ENCODE measurements at places on chromosomes 7 and 10. TPM values are rescaled to one million over a fixed set of nuclear protein-coding genes. Genes with fewer than 3 reads are reported as not detected.

DNA sequence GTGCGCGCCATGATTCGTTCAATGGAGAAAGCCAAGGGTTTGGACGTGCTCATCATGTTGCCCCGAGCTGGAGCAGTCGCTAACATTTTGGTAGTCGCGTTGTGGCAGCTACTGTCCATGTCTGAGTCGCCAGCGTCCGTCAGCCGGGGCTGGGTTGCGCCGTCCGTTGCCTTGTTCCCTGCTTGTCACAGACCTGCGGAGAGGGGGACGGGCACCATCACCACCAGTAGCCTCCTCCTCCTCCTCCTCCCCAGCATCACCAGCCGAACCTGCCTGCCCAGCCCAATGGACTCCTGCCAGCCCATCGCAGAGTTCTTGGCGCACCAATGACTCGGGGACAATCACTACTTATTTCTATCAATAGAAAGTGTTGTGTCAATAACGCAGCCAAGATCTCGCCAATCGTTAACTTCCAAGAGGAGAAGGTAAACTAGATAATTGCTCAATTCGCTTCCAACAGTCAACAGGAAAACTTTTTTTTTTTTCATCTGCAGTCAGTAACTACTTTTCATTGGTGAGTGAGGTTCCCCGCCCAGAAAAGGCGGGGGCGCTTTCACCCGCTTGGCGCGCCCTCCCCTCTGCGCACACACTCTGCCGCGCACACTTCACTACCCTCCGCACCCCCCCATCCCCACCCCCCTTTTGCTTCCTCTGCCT lies at the start of gene FEZF1:
FEZF1 (minus strand) TSS at position 432 of the 657 bp plus-strand sequence; CDS start at position 119, 313 bp downstream.
- H3K27me3 ChIP-seq = peaks cover 100% of the 10 kb centered on the region
- H3K36me3 ChIP-seq = no peaks in the 10 kb centered on the region
- peaks cover 7% of the 10 kb centered on the region for H3K4me1 ChIP-seq

CRPPA gene
- 1.9 TPM for total RNA-seq

DNA sequence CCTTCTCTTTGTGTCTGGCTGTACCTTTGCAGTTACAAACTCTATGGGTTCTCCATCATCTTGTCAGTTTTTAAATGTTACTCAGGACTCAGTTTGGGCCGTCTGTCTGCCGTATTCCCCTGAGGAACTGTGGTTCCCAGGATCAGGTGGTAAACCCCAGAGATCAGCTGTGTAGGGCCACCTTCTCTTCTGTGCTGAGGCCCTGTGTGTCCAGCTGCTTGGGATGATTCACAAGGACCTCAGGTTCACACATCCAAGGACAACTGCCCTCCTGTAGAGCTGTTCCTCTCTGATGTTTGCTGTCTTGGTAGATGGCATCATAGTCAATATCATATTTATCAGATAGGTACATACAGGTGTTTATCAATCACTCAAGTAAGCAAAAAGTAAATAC lies 24.5 kb downstream of the CUL1 start:
- H3K27ac ChIP-seq = no peak overlapping the region
- no peaks in the 10 kb centered on the region for H3K27me3 ChIP-seq
- no peak overlapping the region for H3K4me3 ChIP-seq

- no peak for DNase-seq
- H3K4me1 ChIP-seq = no peaks in the 10 kb centered on the region
- H3K4me3 ChIP-seq = no peak overlapping the region
- H3K36me3 ChIP-seq = no peaks in the 10 kb centered on the region
- H3K27ac ChIP-seq = peak overlapping the region; percentile 13
- no peaks in the 10 kb centered on the region for H3K27me3 ChIP-seq
These were observed 67.6 kb downstream of the TACC2 start for GRCh38 chr10:122056431-122057094.

DNA sequence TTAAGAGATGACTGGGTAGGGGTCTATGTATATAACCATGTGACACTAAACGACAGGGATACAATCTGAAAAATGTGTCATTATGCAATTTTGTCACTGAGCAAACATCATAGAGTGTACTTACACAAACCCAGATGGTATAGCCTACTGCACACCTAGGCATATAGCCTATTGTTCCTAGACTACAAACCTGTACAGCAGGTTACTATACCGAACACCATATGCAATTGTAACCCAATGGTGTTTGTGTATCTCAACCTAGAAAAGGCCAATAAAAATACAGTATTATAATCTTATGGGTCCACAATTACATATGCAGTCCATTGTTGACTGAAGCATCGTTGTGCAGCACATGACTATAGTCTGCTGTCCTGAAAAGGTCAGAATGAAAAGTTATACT lies 22.9 kb downstream of the STRIP2 start:
- H3K4me3 ChIP-seq = no peak overlapping the region
- no peak overlapping the region for H3K27ac ChIP-seq
- DNase-seq = no peak
- H3K27me3 ChIP-seq = no peaks in the 10 kb centered on the region

GRCh38 chr10:8159341-8160165 lies 105.1 kb downstream of the GATA3 start:
- DNase-seq = no peak
- H3K4me3 ChIP-seq = no peak overlapping the region

DNA sequence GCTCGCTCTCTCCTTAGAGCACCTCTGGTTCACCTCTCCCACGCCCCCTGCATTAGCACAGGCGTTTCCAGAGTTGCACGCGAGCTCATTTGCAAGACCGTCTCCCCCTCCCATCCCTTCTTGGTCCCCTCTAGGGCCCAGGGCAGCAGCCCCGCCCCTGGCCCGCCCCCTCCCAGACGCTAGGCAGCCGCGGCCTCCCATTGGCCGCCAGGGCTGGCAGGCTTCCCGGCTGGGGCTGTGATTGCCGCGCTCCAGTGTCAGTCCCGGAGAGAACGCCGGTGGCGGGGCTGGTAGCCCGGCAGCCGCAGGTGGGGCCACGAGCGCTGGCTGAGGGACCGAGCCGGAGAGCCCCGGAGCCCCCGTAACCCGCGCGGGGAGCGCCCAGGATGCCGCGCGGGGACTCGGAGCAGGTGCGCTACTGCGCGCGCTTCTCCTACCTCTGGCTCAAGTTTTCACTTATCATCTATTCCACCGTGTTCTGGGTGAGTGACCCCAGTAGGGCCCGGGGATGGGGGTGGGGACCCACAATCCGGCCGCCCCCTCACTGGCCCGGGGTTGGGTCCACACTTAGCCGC lies at the start of gene TSPAN15:
TSPAN15 (plus strand) TSS at position 257 of the 575 bp plus-strand sequence; CDS start at position 387, 130 bp downstream.
- no peaks in the 10 kb centered on the region for H3K36me3 ChIP-seq
- DNase-seq = peak; percentile 88

SEMA4G gene
- total RNA-seq = 0.48 TPM

TMEM270 gene
- total RNA-seq = not detected

- H3K4me1 ChIP-seq = no peaks in the 10 kb centered on the region
- no peak overlapping the region for H3K4me3 ChIP-seq
- H3K36me3 ChIP-seq = no peaks in the 10 kb centered on the region
- no peak for DNase-seq
- no peak overlapping the region for H3K27ac ChIP-seq
These were observed 316.7 kb downstream of the TCERG1L start for GRCh38 chr10:130994845-130995244.
